Dermis blood vessel endothelial cell (primary cell): ENCODE measurements at places on chromosomes 2 and 18. TPM values are rescaled to one million over a fixed set of nuclear protein-coding genes. Genes with fewer than 3 reads are reported as not detected.

Gene CYRIA
- total RNA-seq: 33.7 and 40.5 TPM in 2 replicates

Gene IL18R1
- 0.65 and 1.4 TPM in 2 replicates for total RNA-seq

Gene GPD2
- 68.1 and 105 TPM in 2 replicates for total RNA-seq

Gene GMPPA
- total RNA-seq: 33.4 and 34.5 TPM in 2 replicates

Gene LBX2
- total RNA-seq: 0.98 and 2.9 TPM in 2 replicates

Gene NAT8
- not detected in 2 replicates for total RNA-seq

Gene USP40
- 21.3 and 40.9 TPM in 2 replicates for total RNA-seq

Gene TFCP2L1
- 0.28 and 0.51 TPM in 2 replicates for total RNA-seq

Gene PTPN2
- 21.3 and 31.4 TPM in 2 replicates for total RNA-seq

Gene CNTNAP5
- total RNA-seq: not detected in 2 replicates

Gene RBKS
- total RNA-seq: 0.98 and 1.2 TPM in 2 replicates

Gene GCG
- total RNA-seq: not detected in 2 replicates

Gene CCDC150
- 9.1 and 10.9 TPM in 2 replicates for total RNA-seq

Gene LINC00305
- total RNA-seq: 0.14 TPM in 1 of 2 replicates, not detected in the other

Gene TMEM198
- under 0.01 TPM in 1 of 2 replicates, not detected in the other for total RNA-seq

Gene CD302
- total RNA-seq: 13.4 and 19.2 TPM in 2 replicates

Gene CRACDL
- 3.3 and 9.0 TPM in 2 replicates for total RNA-seq

Gene KATNAL2
- 0.51 and 2.9 TPM in 2 replicates for total RNA-seq

Gene RESP18
- not detected in 2 replicates for total RNA-seq

Gene SESTD1
- total RNA-seq: 42.2 and 90.0 TPM in 2 replicates

Gene PSMA8
- total RNA-seq: not detected in 2 replicates

Gene NT5DC4
- not detected in 2 replicates for total RNA-seq

Gene GDF7
- total RNA-seq: 5.4 and 28.1 TPM in 2 replicates

Gene MC2R
- total RNA-seq: not detected in 2 replicates

Gene CRYBA2
- total RNA-seq: not detected in 2 replicates

Gene HOXD13
- total RNA-seq: under 0.01 TPM in 1 of 2 replicates, not detected in the other

Gene SLC19A3
- total RNA-seq: 0.14 TPM in 1 of 2 replicates, not detected in the other

Gene PHOSPHO2
- total RNA-seq: 2.5 and 3.7 TPM in 2 replicates

Gene HOXD9
- total RNA-seq: 24.5 and 28.4 TPM in 2 replicates

Gene ACMSD
- 0.09 and 0.34 TPM in 2 replicates for total RNA-seq

Gene GALNT3
- 0.34 TPM in 1 of 2 replicates, not detected in the other for total RNA-seq

Gene RTP5
- total RNA-seq: not detected in 2 replicates

Gene ASB18
- total RNA-seq: under 0.01 TPM in 1 of 2 replicates, not detected in the other

Gene RND3
- 53.1 and 66.5 TPM in 2 replicates for total RNA-seq

Gene NTSR2
- total RNA-seq: not detected in 2 replicates

Gene EVX2
- not detected in 2 replicates for total RNA-seq

Gene CNDP1
- not detected in 2 replicates for total RNA-seq

Gene ITSN2
- 59.7 and 68.2 TPM in 2 replicates for total RNA-seq

Gene MYO3B
- not detected in 2 replicates for total RNA-seq

Gene PRKAG3
- total RNA-seq: not detected in 2 replicates

Gene ZNF396
- 0.51 and 0.79 TPM in 2 replicates for total RNA-seq

Gene ERMN
- not detected in 2 replicates for total RNA-seq

Gene G6PC2
- not detected in 2 replicates for total RNA-seq

Gene CFC1
- total RNA-seq: not detected in 2 replicates

Gene LYG2
- total RNA-seq: not detected in 2 replicates

Gene CFAP53
- under 0.01 and 0.14 TPM in 2 replicates for total RNA-seq

Gene ANKRD44
- total RNA-seq: 5.6 and 7.6 TPM in 2 replicates

Gene GPR155
- total RNA-seq: 0.93 and 1.0 TPM in 2 replicates

Gene TLX2
- 0.17 TPM in 1 of 2 replicates, not detected in the other for total RNA-seq

Gene CAPN14
- total RNA-seq: 0.05 TPM in 1 of 2 replicates, not detected in the other

Gene ARHGAP15
- total RNA-seq: not detected in 2 replicates

Gene IL36A
- total RNA-seq: not detected in 2 replicates

Gene NMUR1
- under 0.01 and 0.05 TPM in 2 replicates for total RNA-seq
